Ascending aorta (tissue), 2 donors: ENCODE measurements at places on chromosomes 13 and 19.

- no peak for DNase-seq
Observed at GRCh38 chr13:113818700-113819295, 45.1 kb downstream of the GAS6 start.

DNA sequence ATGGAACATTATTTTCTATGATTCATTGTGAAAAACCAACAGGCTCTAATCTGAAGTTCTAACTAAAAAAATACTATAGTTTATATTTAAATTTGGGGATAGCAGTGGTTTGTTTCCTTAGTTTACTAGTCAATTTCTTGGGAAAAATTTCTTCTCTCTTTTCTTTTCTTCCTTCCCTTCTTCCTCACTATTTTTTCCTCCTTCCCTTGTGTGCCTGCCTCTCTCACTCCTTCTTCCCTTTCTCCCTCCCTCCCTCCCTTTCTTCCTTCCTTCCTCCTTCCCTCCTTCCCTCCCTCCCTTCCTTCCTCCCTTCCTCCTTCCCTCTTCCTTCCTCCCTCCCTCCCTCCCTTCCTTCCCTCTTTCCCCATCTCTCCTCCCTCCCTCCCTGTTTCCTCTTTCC lies 226.5 kb downstream of the ZNF536 start:
- DNase-seq = no peak

DNA sequence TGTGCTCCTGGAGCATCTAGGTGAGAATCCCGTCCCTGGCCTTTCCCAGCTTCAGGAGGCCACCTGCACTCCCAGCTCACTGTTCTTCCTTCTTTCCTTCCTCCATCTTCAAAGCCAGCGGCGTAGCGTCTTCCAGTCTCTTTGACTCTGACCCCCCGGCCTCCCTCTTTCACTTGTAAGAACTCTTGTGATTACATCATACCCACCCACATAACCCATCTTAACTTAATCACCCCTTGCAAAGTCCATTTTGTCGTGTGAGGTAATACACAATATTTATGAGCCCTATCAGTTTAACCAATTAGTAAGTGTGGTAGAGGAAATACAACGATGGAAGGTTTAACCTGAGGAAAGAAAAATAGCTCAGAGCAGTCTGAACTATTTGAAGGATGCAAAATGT lies 4.6 kb upstream of the CDC16 start:
- no peak for DNase-seq

- DNase-seq = no peak
Observed at GRCh38 chr19:39030854-39031367, 1.4 kb downstream of the FBXO27 start.

- no peak for DNase-seq
Observed at GRCh38 chr19:23904406-23904805, 10.3 kb upstream of the ZNF726 start.

GRCh38 chr13:56924401-56924800 lies 216.3 kb upstream of the PRR20A start:
- no peak for DNase-seq

DNA sequence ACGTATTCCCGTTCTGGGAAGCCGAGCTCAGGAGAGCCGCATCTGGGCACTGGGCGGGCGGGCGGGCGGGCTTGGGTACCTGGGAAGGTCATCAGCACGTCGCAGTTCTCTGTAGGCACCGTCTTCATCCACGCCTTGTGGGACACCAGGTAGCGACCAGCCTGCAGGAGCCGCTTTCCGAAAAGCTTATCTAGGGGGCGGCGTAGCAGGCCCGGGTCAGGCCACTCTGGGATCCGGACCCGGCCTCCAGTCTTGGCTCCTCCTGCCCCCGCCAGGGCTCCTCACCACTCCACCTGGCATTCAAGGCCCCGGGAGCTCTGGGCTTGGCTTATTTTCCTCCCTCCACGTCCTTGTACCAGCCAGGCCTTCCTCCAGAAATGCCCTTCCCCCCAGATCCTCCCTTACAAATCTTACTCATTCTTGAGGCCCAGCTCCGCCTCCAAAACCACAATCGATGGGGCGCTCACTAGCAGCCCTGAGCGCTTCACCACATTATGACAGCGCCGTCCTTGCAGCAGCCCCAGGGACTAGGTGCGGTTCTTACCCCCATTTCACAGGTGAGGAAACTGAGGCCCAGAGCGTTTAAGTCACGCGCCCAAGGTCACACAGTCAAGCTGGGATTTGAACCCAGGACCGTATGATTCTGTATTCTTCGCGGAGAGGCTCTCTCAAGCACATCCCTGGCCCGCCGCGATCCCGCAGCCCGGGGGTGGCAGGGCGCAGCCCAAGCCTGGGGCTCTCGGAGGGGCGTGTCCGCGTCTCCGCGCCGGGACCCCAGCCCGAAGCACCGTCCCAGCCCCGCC lies 843 bp downstream of the ANO8 start:
- DNase-seq = no peak

GRCh38 chr19:7596211-7596937 lies 711 bp downstream of the CAMSAP3 start:
- DNase-seq = no peak

DNA sequence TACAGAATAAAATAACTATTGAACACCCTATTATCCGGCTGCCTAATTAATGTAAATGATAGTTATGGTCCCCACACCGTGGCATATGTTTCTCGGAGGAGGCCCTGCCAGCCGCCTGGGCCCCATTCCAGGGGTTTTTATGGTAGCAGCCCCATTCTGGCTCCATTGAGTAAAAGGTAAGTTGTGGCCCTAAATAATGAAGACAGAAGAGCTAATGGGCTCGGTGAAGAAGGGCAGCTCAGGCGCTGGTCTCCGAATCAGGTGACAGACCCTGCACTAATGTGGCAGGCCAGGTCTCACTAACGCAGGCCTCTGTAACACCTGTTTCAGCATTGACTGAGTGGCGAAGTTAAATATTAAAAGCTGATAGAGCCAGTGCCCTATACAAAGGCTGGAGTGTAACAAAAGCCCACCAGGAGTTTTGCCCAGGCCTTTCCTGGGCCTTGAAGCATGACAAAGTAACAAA lies 19.1 kb downstream of the POP4 start:
- no peak for DNase-seq

GRCh38 chr19:29013988-29014387 lies 199.0 kb downstream of the UQCRFS1 start:
- DNase-seq = no peak

DNA sequence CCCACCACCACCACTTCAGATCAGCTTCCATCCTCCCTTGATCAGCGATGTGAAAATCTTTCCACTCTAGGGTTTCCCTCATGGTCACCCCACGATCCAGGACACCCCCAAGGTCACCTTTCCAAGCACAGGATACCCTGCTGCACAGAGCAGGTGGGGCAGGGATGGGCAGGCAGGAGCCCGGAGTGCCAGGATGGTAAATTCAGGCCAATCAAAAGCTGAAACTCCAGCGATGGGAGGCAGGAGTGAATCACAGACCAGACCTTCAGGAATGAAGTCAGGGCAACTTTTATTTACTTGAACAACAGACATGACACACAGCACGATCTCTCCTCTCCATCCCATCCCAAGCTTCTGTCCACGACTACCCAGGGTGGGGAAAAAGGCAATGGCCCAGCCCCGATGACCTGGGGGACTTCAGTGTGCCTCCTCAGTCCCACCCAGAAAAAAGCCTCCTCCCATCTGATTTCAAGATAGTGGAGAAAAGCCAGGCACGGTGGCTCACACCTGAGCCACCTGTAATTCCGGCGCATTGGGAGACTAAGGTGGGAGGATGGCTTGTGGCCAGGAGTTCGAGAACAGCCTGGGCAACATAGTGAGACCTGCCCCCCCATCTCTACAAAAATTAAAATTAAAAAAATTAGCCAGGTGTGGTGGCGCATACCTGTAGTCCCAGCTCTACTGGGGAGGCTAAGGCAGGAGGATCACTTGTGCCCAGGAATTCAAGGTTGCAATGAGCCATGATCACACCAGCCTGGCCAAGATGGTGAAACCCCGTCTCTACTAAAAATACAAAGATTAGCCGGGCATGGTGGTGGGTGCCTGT lies 39.2 kb downstream of the ZSWIM4 start:
- DNase-seq = peak; percentile 68

GRCh38 chr19:51047031-51047335 lies 12.2 kb upstream of the KLK12 start:
- no peak for DNase-seq

DNA sequence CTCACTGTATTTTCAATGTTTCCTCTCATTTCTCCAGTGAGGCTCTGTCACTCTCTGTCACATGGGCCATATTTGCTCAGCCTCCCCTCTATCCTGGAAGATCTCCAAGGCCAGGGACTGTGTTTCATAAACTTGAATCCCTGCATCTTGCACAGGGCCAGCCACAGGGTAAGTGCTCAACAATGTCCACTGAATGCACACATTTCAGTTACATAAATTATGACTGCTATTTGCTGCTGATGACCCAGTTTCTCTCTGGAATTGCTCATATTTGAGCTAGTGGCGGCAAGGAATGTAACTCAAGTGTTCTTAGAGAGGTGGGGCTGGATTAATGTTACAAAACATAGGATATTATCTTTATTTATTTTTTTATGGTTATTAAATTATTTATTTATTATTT lies 6.1 kb downstream of the CLC start:
- no peak for DNase-seq

DNA sequence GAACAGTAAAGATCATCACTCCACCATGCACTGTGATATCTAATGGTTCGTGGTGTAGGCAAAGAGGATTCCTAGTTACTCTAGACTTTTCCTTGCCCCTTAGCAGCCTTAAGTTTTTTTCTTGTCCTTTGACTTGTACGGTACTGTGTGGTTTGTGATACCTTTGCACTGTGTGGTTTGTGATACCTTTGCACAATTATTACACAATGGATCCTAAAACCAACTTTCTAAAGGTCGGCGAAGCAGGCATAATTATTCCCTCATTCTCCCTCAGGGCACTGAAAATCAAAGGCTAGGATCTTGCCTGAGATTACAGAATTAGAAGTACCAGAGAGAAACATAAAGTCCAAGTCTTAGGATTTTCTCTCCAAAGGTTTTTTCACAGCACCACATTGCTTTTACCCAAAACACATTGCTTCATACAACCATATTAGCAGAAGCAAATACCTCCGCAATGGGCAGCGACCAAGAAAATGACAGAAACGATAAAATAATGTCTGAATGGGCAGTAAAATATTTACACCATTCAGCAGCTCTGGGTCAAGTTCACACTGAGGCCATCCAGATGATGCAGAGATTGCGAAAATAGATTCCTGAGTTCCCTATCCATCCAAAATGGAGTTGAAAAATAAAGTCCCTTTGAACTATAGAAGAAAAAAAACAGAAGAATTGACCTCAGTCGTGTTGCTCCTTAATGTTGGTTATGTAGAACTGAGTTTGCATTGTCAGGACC lies 106.4 kb downstream of the FGF14 start:
- no peak for DNase-seq

GRCh38 chr13:109209526-109209925 lies 576.9 kb downstream of the IRS2 start:
- DNase-seq = no peak

DNA sequence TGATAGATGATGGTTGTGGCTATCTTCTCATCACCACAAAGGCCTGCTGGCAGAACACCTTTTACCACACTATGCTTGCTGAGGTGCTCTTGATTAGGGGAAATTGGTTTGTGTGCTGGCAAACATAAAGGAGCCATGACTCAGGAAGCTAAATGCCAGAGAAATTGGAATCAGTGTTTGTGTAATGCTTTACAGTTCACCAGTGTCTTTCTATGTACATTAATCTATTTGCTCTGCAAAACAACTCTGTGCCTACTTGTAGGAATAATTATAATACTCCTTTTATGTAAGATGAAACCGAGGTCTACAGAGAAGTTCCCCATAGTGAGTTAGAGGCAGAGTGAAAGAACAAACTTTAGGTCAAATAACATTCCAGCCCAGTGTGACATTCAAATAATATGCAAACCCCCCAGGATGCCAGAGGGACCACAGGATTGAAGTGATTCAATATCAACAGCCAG lies 390.5 kb upstream of the HTR2A start:
- DNase-seq = no peak

GRCh38 chr13:112894673-112895481 lies 74.1 kb upstream of the MCF2L start:
- no peak for DNase-seq

GRCh38 chr13:90414691-90415596 lies 932.5 kb upstream of the MIR17HG start:
- DNase-seq = no peak
